ENCODE measurements at places on chromosomes 16 and 17.

- no peak for DNase-seq
These were observed 23.8 kb downstream of the UNC13D start for GRCh38 chr17:75820094-75821080.

GRCh38 chr17:31413081-31413799, 21.8 kb downstream of the RAB11FIP4 start:
- no peak for DNase-seq

DNA sequence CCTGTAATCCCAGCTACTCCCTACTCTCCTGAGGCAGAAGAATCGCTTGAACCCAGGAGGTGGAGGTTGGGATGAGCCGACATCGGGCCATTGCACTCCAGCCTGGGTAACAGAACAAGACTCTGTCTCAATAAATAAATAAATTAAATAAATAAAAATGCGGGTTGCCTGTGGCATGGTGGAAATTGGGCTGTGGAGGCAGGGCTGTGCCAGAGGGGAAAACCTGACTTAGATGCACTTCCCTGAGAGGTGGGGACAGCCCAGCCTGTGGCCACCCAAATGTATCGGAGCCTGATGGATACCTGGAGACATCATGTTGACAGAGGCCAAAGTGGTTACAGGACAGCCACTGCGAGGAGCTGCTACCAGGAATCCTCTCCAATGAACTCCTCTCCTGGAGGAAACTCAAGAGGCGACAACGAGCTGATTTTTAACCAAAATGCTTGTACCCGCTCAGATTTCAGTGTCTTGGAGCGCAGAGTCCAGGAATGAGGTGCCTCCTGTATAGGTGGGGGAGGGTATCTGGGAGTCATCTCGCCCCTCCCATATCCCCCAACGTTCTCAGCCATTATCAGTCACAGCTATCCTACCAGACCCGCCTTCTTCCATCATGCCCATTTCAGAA, 32.3 kb downstream of the DDX19A start:
- DNase-seq, result no peak

DNA sequence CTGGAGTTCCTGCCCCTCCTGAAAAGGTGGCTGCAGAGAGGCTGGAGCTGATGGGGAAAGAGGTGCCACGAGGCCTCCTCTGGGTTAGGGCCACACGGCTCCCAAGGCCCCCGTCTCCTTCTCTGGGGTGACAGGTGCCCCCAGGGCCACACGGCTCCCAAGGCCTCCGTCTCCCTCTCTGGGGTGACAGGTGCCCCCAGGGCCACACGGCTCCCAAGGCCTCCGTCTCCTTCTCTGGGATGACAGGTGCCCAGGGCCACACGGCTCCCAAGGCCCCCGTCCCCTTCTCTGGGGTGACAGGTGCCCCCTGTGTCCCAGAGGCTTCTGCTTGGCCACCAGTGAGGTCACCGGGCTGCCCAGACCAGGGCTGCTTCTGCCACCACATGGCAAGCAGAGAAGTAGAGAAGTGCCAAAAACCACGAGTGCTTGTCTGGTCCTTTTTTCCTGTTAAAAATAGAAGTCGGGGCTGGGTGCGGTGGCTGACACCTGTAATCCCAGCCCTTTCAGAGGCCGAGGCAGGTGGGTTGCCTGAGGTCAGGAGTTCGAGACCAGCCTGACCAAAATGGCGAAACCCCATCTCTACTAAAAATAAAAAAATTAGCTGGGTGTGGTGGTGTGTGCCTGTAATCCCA, 4.1 kb downstream of the CAPN15 start:
- DNase-seq, result no peak

DNA sequence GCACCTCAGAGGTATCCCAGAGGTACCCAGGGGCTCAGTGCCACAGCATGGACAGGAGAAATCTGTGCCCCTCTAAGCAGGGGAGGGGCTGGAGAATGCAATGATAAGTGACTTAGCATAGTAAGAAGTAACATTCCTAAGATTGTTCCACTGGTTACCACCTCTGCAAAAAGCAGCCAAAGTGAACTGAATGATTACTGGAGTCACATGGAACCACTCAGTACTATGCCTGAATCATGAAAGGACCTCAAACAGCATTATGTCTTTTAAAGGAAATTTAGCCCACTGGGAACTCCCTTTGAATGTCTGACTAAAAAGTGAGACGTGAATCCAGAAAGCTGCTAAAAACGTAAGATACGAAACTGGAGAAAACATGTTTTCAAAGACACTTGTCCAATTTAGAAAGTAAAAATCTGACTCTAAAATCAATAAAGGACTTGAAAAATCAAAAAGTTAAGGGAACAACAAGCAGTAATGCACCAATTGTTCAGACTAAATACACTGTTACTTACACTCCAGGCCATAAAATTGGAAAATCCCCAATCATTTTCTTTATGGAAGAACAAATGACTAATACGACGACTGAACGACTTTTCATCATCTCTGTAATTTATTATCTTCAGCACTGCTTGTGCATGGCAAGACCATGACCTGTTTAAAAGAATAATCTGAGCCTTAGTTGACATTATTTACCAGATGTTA, 38.6 kb downstream of the LITAFD start:
- peak; percentile 26 for DNase-seq

DNA sequence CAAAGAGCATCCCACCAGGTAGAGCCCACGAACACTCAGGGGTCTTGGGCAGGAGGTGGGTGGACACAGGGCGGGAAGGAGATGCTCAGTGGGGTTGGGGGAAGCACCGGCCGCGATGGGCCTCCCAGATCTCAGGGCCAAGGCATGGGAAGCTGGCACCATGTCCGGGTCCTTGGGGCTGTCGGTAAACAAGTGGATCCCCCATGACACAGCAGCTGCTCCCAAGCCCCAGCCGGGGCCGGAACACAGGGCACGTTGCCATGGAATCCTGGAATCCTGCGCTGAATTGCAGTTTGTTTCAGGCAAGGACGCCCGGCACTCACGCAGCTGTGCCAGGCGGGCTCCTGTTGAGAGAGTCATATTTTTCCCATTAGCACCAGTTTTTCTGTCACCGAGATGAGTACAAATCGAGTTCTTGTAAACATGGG, 23.0 kb upstream of the CHMP6 start:
- DNase-seq, result no peak

DNA sequence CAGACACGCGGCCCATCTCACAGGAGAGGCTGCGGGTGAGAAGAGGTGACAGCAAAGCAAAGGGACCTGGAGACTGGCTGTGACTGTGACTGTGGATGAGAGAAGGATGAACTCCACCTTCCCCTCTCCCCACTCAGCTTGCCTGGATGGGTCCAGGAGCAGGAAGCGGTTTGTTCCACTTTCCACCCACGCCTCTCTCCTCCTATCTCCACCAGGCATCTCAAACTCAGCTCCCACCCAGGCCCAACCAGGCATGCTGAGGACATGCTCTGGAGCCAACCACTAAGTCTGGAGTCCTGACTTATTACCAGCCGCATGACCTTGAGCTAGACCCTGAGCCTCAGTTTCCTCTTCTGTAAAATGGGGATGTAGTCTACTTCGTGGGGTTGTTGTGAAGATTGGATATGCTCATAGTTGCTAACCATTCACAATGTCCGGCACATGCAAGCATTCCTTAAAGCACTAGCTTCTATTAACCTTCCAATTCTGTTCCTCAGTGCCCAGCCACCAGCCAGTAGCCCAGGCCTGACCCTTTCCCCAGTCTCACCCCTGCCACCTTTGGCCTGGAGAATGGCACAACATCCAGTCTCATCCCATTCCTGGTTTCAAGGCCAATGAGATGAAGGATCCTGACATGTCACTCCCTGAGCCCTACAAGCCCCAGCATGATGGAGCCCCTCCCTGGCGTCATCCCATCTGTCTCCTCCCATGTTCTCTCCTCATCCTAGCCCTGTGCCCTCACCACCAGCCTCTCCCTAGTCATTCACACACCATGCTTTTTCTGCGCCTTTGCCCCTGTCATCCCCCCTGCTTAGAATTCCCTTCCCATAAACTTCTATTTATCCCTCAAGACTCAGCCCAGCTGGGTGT, 2.3 kb downstream of the GAS2L2 start:
- no peak for DNase-seq

DNA sequence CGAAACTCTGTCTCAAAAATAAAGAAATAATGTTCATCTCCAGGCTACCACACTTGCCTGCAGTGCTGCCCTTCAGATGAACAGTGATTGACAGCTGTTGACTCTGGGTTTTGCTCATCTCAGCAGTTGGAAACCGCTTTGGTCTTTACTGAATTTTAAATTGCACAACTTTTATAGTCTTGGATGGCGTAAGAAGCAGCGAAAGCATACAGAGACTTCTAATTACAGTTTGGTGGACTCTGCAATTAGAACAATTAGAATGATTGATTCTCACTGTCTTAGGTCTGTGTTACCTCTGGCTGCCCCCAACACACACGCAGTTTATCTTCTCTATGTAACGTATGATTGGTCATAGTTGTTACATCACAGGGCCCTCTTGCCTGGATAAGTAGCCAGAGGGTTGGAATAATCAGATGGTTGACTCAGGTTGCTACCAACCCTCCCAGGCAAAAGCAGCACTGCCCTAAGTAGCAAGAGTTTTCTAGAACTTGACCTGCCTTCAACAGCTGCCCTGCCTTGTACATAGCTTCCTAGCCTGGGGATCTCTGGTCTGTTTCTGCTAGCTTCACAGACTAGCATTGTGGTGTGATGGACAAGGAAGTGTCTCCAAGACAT, 1.9 kb upstream of the NAT9 start:
- DNase-seq, result no peak

GRCh38 chr17:71287071-71287823, 833.6 kb upstream of the SOX9 start:
- no peak for DNase-seq

DNA sequence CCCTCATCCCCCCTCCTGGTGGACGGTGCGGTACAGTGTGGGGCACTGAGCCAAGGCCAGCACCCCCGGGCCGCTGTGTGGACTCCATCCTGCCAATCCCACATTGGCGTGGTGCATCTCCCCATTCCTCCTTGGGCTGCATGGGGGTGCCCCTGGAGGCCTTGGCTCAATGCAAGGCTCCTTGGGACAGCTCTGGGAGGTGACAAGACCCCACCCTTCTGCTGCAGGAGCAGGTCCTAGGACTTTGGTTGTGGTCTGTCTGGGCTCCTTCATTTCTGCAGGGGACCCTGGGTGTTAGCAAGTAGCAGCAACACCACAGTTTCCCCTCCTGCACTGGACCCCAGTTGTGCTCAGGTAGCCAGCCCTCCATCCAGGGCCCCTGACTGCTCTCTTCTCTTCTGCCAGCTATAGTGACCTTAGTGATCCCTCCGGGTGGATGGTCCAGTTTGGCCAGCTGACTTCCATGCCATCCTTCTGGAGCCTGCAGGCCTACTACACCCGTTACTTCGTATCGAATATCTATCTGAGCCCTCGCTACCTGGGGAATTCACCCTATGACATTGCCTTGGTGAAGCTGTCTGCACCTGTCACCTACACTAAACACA, 1.3 kb downstream of the PRSS21 start:
- no peak for DNase-seq

GRCh38 chr16:1072526-1073261, at the start of gene SSTR5:
TSS of gene SSTR5 (plus strand) at chr16:1072747. CDS start at chr16:1078869, 6,122 bp downstream.
- DNase-seq, result no peak

DNA sequence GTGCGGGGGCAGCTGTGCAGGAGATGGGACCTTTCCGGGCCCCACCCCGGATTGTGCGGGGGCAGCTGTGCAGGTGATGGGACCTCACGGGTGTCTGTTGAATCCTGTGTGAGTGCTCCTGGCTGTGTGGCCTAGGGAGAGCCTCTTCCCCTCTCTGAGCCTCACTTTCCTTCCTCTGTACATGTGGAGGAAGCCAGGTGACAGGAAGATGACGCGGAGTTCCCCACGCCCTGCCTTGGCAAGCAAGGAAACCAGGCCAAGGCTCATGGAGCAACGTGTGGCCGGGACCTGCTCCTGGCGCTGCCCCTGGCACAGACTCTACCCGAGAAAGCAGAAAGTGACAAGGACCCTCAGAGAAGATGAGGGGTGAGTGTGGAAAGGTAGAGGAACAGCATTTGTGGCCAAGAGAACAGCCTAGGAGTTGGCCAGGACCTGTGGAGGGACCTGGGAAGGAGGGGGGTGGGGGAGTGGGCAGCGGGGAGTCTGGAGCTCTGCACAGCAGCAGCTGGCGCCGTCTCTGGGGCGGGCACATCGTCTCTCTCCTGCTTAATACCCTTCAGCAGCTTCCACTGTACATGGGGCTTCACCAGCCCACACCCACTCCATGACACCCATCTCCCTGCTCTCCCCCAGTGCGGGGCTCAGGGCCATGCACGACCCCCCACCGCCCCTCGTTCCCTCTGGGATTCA, 38.4 kb upstream of the PABPN1L start:
- no peak for DNase-seq

- no peak for DNase-seq
These were observed 95.4 kb downstream of the CYLD start for GRCh38 chr16:50837324-50837723.

- no peak for DNase-seq
These were observed 55.1 kb upstream of the CNTNAP4 start for GRCh38 chr16:76222087-76222486.

DNA sequence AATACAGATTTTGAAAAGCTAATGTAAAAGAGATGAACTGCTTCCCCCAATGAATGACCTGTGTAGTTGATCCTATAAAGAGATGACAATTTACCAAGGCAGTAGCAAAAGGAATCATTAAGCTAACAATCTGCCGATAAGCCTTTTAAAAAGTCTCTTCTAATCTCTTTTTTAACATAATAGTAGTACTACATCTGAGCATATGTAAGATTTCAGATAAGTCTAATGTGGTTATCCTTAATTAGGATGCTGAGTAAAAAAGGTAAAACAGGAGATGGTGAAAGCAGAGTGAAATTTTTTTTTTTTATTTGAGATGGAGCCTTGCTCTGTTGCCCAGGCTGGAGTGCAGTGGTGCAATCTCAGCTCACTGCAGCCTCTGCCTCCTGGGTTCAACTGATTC, 26.2 kb upstream of the RASL10B start:
- DNase-seq, result no peak

DNA sequence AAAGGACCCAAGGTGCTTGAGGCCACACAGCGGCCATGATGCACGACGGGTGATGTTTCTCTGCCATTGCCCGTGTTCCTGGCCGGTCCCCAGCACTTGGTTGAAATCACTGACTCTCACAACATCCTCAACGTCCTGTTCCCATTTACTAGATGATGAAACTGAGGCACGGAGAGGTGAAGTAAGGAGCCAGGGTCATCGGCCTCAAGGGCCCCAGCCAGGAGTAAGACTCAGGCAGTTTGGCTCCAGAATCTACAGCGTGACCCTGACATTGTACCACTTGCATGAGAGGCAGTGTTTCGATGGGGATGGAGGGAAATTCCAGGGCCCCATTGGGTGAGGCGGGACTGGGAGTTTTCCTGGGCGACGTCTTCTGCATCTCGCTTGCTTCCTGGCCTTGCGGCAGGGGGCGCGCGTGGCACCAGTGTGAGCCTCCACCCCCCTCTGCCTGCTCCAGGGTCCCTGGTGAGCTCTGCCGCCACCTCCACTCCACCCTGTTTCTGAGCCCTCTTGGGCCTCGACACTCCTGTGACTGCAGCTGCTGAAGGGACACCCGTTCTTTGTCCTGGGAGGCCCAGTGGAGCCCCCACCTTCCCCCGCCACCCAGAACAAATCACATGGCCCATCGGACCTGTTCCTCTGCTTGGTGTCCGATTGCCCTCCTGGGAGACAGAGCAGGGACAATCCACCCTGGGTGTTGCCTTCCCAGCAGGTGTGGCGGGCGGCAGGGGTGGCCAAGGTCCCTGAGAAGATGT, 133.0 kb upstream of the GSE1 start:
- DNase-seq, result no peak

- no peak for DNase-seq
These were observed 116.7 kb downstream of the C16orf78 start for GRCh38 chr16:49490321-49490705.

- DNase-seq, result no peak
These were observed 337.5 kb downstream of the SNX29 start for GRCh38 chr16:12313902-12314621.

Data from activated CD4-positive, alpha-beta T cell treated with anti-CD3 and anti-CD28 coated beads, Interleukin-2, Interleukin-6, amounts not matched to agents 100 ng/mL and 50 ng/mL, durations not matched to agents 16 hours and 8 hours (primary cell).